Brain (organoid and tissue), 16 donors: ENCODE measurements at places on chromosomes 16 and 17. TPM values are rescaled to one million over a fixed set of nuclear protein-coding genes. Genes with fewer than 3 reads are reported as not detected.

The CD300C gene
- polyA plus RNA-seq: 0.36 TPM

The CCDC78 gene
- polyA plus RNA-seq: 0.39 TPM

The GJC1 gene
- 6.8 TPM for polyA plus RNA-seq

The SOX15 gene
- polyA plus RNA-seq: 5.3 TPM

The KRT13 gene
- polyA plus RNA-seq: not detected

DNA sequence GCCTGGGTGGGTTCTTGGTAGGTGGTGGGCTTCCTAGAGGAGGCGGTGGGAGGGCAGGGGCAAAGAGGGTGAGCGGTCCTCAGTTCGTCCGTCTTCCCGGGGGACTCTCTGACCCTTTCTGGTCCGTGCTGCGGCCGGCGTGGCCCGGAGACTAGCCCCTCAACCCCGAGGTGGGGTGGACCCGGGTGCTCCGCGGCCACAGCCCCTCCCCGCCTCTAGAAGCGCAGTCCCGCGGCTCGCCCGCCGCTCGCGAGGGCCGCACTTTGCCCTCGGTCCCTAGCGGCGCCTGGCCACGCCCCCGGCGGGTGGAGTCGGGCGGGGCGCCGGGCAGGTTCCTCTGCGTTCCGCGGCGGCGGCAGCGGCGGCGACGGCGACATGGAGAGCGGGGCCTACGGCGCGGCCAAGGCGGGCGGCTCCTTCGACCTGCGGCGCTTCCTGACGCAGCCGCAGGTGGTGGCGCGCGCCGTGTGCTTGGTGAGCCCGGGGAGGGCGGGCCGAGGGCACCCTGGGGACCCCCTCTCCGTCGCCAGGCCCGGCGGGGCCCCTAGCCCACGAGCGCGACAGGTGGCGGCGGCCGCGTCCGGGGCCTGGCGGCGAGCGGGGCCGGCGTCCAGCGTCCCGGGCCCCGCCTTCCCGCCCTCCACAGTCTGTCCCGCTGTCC lies at the start of gene SYNGR2:
Gene SYNGR2 (plus strand): TSS at position 340 of the 661 bp plus-strand sequence. CDS start 36 bp downstream, at position 376.
- peak; percentile 85 for DNase-seq

DNA sequence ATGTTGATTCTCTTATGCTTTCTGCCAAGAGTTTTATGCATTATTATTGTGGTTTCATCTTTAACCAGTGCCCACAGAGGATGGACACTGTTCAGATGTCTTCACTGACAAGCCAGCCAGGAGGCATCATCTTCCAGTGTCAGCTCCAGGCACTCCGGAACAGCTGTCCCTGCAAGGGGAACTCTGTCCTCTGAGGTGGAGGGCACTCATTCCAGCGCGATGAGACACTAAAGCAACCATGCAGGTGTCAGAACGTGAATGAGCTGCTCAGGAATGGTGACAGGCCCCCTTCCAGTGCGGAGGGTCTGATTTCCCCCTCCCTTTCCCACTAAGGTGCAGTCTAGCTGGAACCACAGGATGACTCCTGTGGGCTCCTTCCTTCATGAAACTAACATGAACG lies 117.5 kb downstream of the NOG start:
- no peak for DNase-seq

- DNase-seq: no peak
Observed at GRCh38 chr16:30995927-30996323, 10.9 kb downstream of the HSD3B7 start.

DNA sequence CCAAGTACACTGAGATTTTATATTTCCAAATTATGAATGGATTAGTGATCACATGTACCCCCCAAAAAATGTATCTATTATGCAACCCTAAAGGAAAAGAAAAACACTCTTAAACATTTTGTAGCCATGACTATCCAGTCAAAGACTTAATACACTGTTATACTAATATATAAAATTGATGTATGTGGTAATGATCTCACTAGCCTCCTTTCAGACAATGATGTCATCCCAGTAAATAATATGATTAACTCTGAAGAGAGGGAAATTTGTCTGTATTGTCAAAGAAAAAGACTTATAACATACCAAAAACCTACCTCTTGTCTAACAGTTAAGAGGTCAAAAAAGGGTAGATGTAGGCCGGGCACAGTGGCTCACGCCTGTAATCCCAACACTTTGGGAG lies 80.7 kb downstream of the USP32 start:
- no peak for DNase-seq

- DNase-seq: peak; percentile 26
Observed at GRCh38 chr17:45431531-45432404, 902 bp downstream of the ARHGAP27 start.

DNA sequence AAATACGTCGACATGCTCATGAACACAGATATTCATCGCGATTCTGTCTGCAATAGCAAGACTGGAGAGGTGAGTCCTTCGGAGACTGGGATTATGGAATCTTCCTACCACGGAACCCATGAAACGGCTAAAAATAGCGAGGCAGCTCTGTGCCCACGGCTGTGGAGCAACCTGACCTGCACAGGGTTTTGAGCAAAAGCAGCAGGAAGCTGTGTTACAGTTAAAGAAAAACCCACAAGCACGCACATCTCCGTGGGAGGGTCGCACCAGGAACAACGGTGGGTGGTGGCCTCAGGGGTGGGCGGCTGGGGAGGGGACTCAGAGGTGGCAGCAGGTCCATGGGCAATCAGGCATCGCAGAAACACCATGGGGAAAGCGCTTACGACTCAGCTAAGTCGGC lies 24.8 kb downstream of the SLC38A10 start:
- DNase-seq: no peak

GRCh38 chr16:88807626-88808453 lies 3.9 kb downstream of the APRT start:
- no peak for DNase-seq

DNA sequence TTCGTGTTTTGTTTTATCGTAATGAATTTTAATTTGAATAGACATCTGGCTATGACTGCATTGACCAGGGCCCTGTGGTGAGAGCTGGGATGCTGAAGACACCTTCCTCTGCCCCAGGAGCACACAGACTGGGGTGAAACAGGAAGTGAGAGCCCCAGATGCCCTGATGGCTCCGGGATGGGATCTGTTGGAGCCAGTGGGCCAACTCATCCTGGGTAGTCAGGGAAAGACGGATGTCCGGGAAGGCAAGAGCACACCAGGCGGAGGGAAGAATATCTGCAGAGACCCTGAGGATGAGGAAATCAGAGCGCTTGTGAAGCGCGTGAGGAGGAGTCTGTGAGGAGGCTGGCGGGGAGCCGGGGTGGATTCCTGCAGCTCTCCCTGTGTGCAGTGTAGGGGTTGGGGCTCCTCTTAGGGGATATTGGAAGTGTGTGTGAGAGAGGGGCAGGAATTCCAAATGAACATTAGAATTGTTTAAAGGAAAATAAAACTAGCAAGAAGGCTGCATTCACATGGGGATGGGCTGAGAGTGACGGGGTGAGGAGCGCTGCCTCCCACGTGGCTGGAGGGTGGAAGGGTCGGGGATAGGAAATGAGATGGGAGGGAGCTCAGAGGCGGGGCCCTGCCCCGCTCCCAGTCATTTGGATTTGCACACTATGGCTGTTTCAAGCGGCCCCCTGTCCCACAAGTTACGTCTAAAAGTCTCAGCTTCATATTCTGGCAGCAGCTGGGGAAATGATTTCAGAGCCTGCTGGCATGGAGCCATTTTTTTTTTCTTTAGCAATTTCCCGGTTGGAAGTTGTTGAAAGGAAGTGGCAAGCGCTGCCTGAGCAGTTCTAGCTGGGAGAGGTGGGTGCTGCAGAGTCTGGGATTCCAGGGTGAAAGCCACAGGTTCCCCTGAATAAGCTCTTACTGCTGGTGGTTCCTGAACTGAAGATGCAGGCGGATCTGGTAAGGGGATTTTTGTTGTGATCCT lies 71.2 kb upstream of the LGALS9 start:
- peak; percentile 77 for DNase-seq

- no peak for DNase-seq
Observed at GRCh38 chr17:33459078-33459940, 166.2 kb upstream of the ASIC2 start.

DNA sequence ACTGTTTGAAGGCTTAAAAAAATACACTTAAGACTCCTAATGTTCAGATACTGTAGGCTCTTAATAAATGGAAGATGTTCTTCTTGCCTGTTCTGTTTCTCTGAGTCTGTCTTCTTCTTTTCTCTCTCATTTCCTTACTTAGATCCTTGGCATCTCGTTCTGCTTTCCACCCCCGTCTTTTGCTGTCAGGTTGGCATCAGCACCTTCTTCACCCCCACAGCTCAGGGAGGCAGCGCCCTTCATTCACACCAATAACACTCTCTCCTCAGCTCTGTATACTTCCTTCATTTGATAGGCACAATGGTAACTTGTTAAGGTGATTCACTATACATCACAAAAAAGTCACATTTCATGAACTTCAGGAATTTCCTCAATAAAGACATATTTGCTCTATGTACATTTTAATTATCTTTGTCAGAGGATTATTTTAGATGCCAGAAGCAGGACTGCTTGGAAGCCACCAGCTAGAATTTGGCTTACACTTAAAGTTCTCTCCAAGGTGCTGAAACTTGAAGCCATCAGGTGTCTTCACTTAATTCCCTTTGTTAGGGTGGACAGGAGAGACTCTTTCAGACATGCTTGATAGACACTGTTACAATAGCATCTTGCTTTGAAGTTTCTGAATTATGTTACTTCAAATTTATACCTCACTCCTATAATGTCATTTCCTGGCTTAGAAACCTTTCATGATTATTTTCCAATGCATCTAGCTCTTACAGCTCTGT lies 670.1 kb upstream of the C16orf82 start:
- DNase-seq: no peak

DNA sequence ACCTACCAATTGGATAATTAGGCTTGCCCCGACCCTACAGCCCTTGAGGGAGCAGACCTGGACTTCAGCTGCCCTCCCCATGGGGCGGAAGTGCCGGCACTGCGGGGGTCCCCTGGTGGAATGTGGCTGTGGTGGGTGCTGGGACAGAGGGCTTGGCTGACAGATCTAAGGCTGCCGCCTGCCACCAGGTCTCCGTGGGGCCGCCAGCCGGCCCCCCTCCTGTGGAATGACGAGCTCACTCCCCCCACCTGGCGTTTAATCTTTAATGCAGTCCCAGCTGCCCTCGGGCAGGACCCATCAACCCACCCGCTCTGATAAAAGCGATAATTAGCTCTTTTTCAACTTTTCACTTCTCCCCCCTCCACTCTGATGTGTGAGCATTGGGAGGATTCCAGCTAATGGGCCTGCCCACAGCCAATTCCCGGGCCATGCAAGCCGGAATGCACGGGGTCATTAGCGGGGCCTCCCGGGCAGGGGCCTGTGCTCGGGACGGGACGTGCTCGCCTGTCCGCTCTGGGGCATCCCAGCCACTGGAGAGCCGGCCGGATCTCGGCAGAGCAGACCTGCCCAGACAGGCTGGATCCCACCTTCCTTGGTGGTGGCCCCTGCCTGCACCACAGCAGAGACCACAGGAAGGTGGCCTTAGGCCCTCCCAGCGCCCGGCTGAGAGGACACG lies 28.3 kb upstream of the GOSR2 start:
- no peak for DNase-seq

GRCh38 chr16:86171329-86171728 lies 272.4 kb downstream of the IRF8 start:
- DNase-seq: no peak

GRCh38 chr16:85621698-85622428 lies 8.7 kb downstream of the GSE1 start:
- DNase-seq: no peak

DNA sequence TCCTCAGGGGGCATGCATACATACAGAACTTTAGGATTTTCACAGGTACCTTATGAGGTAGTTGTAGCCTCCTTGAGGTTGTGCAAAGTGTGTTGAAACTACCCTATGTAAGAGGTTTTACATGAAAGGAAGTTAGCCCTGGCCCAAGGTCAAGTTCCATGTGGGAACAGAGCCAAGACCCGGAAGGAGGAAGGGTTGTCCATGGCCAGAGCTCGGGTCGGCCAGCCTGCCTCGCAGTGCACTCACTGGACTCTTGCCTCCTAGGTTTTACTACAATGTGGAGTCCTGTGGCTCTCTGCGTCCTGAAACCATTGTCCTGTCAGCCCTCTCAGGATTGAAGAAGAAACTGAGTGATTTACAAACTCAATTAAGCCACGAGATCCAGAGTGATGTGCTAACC lies 8.2 kb downstream of the POLR2C start:
- no peak for DNase-seq

DNA sequence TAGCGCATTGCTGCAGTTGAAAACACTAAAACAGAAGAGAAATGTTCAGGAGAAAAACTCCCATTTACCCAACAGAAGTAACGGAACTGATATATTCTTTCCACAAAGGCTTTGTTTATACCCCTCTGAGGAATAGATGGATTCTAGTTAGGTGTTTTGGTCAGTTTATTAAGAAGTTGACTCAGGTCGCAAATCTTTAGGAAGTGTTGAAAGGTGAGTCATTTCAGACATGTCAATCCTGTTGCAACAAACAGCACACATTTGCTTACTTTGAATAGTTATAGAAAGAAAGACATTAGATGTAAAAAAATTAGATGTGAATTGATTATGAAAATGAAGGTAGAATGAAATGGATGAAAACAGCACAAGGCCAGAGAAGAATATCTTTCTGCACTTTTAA lies 941.0 kb downstream of the KCNJ2 start:
- no peak for DNase-seq
